Smooth muscle cell of the pulmonary artery (primary cell): ENCODE measurements at places on chromosomes 3 and 15. TPM values are rescaled to one million over a fixed set of nuclear protein-coding genes. Genes with fewer than 3 reads are reported as not detected.

NAALADL2 gene
- total RNA-seq: 13.9 and 18.4 TPM in 2 replicates

SNX22 gene
- 0.10 and 0.13 TPM in 2 replicates for total RNA-seq

TAGLN3 gene
- 0.26 and 3.5 TPM in 2 replicates for total RNA-seq

LMOD3 gene
- 0.07 TPM in 1 of 2 replicates, not detected in the other for total RNA-seq

NMNAT3 gene
- 0.46 and 0.98 TPM in 2 replicates for total RNA-seq

PDZRN3 gene
- 26.0 and 49.3 TPM in 2 replicates for total RNA-seq

CRYBG3 gene
- total RNA-seq: 37.6 and 37.7 TPM in 2 replicates

ITIH4 gene
- 2.5 and 2.6 TPM in 2 replicates for total RNA-seq

AMIGO3 gene
- not detected in 2 replicates for total RNA-seq

COL8A1 gene
- 133 and 540 TPM in 2 replicates for total RNA-seq

USP4 gene
- total RNA-seq: 26.0 and 30.0 TPM in 2 replicates

CYP1A1 gene
- total RNA-seq: 0.40 and 1.2 TPM in 2 replicates

ATP13A5 gene
- total RNA-seq: not detected in 2 replicates

PPARG gene
- 6.9 and 25.3 TPM in 2 replicates for total RNA-seq

GOLGA6B gene
- not detected in 2 replicates for total RNA-seq

LRTM1 gene
- not detected in 2 replicates for total RNA-seq

C15orf62 gene
- total RNA-seq: 0.07 TPM in 1 of 2 replicates, not detected in the other

XRN1 gene
- 34.7 and 50.7 TPM in 2 replicates for total RNA-seq
